ENCODE measurements at places on chromosomes 11 and 22.
A peak's percentile ranks its signal among the peaks of the same experiment; 100 is the strongest.

GRCh38 chr22:50674606-50675552 is 2.3 kb downstream of the SHANK3 start:
- peak; percentile 80 for DNase-seq

- DNase-seq: no peak
These were observed 205.0 kb downstream of the FAM76B start for GRCh38 chr11:95584589-95584988.

DNA sequence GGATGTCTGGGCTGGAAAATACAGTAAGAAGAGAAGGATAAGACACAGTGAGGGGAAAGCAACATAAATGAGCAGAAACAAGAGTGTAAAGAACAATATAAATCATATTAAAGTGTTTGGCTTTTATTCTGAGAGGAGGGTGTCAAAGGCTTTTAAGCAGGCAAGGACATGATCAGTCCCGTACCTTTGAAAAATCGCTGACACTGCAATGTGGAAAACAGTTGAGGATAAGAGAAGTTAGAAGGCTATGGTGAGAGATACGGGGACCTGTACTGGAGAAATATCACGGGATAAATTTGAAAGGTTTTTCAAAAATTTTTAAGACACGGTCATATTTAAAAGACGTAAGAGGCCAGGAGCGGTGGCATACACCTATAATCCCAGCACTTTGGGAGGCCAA is 30.3 kb downstream of the CDON start:
- DNase-seq: no peak

DNA sequence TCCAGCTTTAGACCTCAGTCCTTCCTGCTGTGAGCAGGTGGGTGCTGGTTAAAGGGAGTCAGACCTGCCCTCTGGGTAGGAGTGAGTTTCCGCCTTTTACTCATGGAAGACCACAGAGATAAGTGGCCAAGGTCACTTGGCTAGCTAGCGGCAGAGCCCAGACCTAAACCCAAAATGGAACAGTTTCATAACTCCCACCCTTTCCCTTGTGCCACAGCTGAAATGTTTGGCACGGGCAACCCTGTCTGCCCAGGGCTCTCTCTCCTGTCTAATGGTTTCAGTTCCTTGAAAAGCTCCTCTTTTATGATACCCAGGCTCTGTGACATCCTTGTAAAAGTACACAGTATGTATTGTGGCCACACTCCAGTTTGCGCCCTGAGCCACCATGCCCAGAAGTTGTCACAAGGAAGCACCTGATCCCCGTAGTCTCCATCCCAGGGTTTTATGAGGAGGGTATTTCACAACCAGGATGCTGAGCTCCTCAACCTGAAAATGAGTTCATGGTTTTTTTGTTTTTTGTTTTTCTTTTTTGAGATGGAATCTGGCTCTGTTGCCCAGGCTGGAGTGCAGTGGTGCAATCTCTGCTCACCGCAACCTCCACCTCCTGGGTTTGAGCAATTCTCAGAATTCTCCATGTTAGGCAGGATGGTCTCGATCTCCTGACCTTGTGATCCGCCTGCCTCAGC is 5.1 kb downstream of the MB start:
- DNase-seq: peak; percentile 55

- DNase-seq: no peak
These were observed 216.1 kb downstream of the CASP12 start for GRCh38 chr11:104682206-104682605.
